ENCODE measurements at places on chromosomes 3 and 15. TPM values are rescaled to one million over a fixed set of nuclear protein-coding genes. Genes with fewer than 3 reads are reported as not detected.
A peak's percentile ranks its signal among the peaks of the same experiment; 100 is the strongest.

GRCh38 chr3:107745354-107745753 is 222.6 kb downstream of the BBX start:
- no peak overlapping the region for H3K27ac ChIP-seq
- no peaks in the 10 kb centered on the region for H3K4me1 ChIP-seq
- no peaks in the 10 kb centered on the region for H3K27me3 ChIP-seq
- H3K36me3 ChIP-seq: no peaks in the 10 kb centered on the region
- H3K4me3 ChIP-seq: no peak overlapping the region
- no peak for DNase-seq

- H3K27me3 ChIP-seq: no peaks in the 10 kb centered on the region
- no peak for DNase-seq
- H3K4me3 ChIP-seq: no peak overlapping the region
- no peak overlapping the region for H3K27ac ChIP-seq
- H3K4me1 ChIP-seq: peaks cover 2% of the 10 kb centered on the region
Measured at GRCh38 chr15:74109713-74110112, 20.7 kb upstream of the ISLR2 start.

DNA sequence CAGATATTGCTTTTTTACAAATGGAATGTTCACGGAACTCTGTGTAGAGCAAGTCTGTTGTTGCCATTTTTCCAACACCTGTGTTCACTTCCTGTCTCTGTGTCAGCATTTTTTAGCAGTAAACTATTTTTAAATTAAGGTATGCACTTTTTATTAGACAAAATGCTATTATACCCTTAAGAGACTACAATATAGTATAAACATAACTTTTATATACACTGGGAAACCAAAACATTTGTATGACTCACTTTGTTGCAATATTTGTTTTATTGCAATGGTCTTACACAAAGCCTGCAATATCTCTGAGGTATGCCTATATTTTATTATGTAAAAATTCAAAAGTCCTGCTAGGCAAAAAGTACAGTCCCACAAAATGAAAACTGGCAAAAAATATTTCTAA is 39.8 kb upstream of the FGF7 start:
- no peak for DNase-seq
- no peaks in the 10 kb centered on the region for H3K27me3 ChIP-seq
- no peak overlapping the region for H3K4me3 ChIP-seq
- H3K27ac ChIP-seq: no peak overlapping the region

DNA sequence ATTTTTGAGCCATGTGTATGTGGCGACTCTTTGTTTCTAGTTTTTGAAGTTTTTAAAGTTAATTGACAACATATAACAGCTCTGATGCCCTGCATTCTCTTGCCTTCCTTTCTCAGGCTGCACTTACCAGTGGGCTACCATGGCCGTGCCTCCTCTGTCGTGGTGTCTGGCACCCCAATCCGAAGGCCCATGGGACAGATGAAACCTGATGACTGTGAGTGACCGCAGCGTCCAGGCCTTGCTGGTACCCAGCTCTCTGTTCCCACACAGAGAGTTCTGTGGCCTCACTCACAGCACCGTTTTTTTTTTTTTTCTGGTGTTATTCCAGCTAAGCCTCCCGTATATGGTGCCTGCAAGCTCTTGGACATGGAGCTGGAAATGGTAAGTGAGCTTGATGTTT is 15.1 kb downstream of the FAH start:
- H3K4me3 ChIP-seq: no peak overlapping the region
- H3K27me3 ChIP-seq: no peaks in the 10 kb centered on the region
- H3K4me1 ChIP-seq: peaks cover 49% of the 10 kb centered on the region
- no peak for DNase-seq
- H3K27ac ChIP-seq: no peak overlapping the region
- peaks cover 6% of the 10 kb centered on the region for H3K36me3 ChIP-seq

DNA sequence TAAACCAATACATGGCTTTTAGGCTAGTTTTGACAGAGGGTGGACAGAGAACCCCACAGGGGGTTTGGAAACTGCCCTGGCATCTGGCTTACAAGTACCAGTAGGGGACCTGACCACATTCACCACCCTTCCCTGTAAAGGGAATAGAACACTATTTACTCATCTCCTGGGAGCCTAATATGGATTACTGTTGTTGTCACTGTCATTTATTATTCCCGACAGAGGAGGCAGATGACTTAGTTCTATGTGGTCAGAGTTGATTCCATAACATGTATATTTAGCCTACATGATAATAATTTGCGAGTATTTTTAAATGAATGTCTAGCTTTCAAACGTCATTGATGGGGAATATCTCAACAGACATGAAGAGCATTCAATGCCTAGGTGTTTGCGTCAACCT is 15.9 kb downstream of the ZBTB38 start:
- no peak for DNase-seq
- H3K27ac ChIP-seq: no peak overlapping the region
- no peak overlapping the region for H3K4me3 ChIP-seq
- H3K27me3 ChIP-seq: no peaks in the 10 kb centered on the region
- peaks cover 8% of the 10 kb centered on the region for H3K4me1 ChIP-seq
- H3K36me3 ChIP-seq: no peaks in the 10 kb centered on the region

DNA sequence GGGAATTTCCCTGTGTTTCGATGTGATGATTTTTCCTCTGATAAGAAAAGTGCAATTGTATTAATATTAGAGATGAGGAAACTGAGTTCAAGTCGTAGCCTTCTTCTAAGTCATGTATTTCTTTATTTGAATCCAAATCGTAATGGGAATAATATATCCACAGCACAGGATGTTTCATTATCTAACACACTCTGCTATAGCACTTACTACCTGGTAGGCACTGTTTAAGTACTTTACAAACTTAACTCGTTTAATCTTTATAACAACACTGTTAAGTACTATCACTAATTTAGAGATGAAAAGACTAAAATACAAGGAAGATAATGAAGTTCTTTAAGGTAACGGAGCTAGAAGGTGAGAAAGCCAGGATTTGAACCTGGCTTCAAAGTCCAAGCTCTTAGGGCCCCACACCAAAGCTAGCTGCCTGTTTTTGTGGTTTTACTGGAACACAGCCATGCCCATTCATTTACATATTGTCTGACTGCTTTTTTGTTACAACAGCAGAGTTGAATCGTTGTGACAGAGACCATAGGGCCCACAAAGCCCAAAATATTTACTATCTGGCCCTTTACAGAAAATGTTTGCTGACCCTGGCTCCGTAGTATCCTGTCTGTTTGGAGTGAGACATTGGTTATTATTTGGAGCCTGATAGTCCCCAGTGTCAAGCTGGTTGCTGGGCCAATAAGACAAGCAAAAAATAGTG is 9.6 kb upstream of the ATP13A3 start:
- no peak overlapping the region for H3K4me3 ChIP-seq
- no peaks in the 10 kb centered on the region for H3K36me3 ChIP-seq
- peak overlapping the region; percentile 88 for H3K27ac ChIP-seq
- DNase-seq: no peak

GRCh38 chr3:71088019-71088708 is 495.4 kb downstream of the FOXP1 start:
- no peaks in the 10 kb centered on the region for H3K36me3 ChIP-seq
- no peak overlapping the region for H3K27ac ChIP-seq
- DNase-seq: no peak
- no peaks in the 10 kb centered on the region for H3K27me3 ChIP-seq

DNA sequence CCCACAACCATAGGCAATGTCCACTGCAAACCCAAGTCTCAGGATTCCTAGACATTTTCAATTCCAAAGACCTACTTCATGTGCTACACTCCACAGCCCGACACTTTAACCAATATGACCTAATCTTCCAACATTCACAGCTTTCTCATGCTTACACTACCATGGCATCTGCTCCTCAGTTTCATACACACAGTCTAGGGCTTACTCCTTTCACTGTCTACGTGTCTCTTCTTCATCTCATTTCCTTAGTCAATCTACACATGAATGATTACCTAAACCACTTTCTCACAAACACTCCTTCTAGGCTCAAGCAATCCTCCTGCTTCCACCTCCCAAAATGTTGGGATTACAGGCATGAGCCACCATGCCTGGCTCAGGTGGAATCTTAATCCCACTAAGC is 106.3 kb downstream of the STAG1 start:
- no peak overlapping the region for H3K27ac ChIP-seq
- no peak overlapping the region for H3K4me3 ChIP-seq
- H3K36me3 ChIP-seq: no peaks in the 10 kb centered on the region
- no peaks in the 10 kb centered on the region for H3K27me3 ChIP-seq

DNA sequence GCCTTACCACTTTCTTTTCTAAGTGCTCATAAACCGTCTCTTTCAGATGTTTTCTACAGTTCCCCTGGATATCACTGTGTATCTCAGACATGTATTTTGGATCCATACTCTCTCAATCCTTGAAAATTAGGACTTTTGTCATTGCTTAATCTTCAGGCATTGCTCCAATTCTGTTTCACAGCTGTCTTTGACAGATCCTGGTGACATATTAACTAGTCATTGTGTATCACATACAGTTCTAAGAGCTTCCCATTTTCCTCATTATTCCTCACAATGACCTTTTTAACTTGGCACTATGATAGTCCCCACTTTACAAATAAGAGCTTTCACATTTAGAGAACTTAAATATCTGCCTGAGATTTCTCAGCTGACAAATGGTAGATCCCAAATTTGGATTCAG is 151.7 kb downstream of the CLSTN2 start:
- no peak overlapping the region for H3K27ac ChIP-seq
- H3K27me3 ChIP-seq: peaks cover 2% of the 10 kb centered on the region
- peaks cover 8% of the 10 kb centered on the region for H3K4me1 ChIP-seq
- H3K36me3 ChIP-seq: no peaks in the 10 kb centered on the region

DNA sequence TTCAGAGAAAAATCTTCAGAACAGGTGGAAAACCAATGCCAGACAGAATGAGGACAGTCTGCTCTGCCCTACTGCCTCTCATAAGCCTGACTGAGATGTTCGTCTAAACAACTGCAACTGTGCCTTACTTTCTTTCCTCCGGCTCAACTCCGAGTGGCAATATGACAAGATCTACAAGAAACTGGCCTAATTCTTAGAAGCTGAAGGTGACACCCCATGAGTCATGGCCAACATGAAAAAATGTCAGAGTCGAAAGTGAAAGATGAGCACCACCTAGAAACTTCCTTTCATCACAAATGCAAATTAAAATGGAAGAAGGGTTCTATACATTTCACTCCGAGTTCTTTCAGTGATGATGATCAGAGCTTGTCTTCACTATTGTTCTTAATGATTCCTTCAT is 12.9 kb downstream of the PCYT1A start:
- H3K4me3 ChIP-seq: no peak overlapping the region
- DNase-seq: no peak
- H3K4me1 ChIP-seq: peaks cover 5% of the 10 kb centered on the region
- H3K27ac ChIP-seq: no peak overlapping the region

GRCh38 chr15:58467121-58467721 is 35.4 kb downstream of the LIPC start:
- DNase-seq: no peak
- H3K4me3 ChIP-seq: peak overlapping the region; percentile 41
- no peaks in the 10 kb centered on the region for H3K36me3 ChIP-seq
- H3K4me1 ChIP-seq: peaks cover 59% of the 10 kb centered on the region
- peak overlapping the region; percentile 85 for H3K27ac ChIP-seq

DNA sequence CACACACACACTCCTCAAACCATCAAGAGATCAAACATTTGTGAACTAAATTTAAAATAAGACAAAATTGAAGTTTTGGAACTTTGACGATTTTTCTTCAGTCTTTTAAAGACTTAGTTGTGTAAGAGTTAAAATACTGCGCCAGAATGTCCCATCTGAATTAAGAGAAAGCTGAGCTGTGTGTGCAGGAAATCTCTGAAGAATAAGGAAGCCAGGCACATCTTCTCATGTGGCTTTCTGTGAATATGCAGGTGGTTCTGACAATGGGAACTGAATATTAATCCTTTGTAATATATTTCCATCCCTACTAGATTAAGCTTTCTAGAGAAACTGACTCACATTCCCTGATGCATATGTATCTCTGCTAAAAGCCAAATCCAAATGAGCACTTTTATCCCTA is 60.1 kb upstream of the ICE2 start:
- no peak overlapping the region for H3K27ac ChIP-seq
- no peak overlapping the region for H3K4me3 ChIP-seq
- no peaks in the 10 kb centered on the region for H3K36me3 ChIP-seq
- H3K27me3 ChIP-seq: no peaks in the 10 kb centered on the region
- peaks cover 4% of the 10 kb centered on the region for H3K4me1 ChIP-seq

DNA sequence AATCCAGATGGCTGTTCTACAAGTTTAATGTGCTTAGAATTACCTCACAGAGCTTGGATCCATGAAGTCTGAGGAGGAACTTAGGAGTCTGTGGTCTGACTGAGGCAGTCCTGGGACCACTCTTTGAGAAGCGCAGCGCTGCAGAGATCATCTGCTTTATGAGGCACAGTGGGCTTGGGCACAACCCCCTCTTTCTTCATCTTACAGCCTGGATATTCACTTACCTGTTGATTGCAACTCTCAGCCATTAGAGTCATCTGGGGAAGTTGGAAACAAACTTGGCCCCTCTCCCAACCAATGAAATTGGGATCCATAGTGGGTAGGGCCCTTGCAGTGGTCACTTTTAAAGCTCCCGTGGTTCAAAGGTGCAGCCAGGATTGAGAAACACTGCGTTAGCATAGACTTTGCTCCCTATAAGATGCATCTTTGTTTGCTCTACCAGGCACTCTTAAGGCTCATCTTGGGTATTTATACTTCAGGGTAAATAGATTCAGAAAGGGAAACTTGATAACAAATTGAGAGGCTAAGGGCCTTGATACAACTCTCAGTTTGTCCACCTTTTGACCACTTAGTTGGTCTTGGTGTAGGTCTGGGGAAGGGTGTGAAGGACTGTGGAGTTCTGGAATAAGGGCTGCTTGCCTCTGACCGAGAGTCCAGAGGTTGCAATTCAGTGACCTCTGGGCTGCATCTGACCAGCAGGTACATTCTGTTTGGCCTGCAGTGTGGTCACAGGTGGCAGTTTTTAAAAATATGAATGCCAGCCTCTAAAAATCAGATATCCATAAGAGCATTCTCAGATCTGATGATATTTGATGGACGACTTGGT is 22.8 kb downstream of the FEM1B start:
- H3K27ac ChIP-seq: peak overlapping the region; percentile 62
- H3K27me3 ChIP-seq: no peaks in the 10 kb centered on the region
- peaks cover 22% of the 10 kb centered on the region for H3K4me1 ChIP-seq
- DNase-seq: peak; percentile 37
- no peaks in the 10 kb centered on the region for H3K36me3 ChIP-seq

- no peaks in the 10 kb centered on the region for H3K27me3 ChIP-seq
- H3K4me1 ChIP-seq: no peaks in the 10 kb centered on the region
- H3K36me3 ChIP-seq: no peaks in the 10 kb centered on the region
- no peak for DNase-seq
- H3K4me3 ChIP-seq: no peak overlapping the region
Measured at GRCh38 chr15:65344914-65345275, 32.9 kb downstream of the IGDCC3 start.

The MASP1 gene
- polyA plus RNA-seq: 64.2 TPM

The THAP10 gene
- 0.76 TPM for polyA plus RNA-seq

The LTF gene
- 0.36 TPM for polyA plus RNA-seq

The CTXND1 gene
- 3.1 TPM for polyA plus RNA-seq

The CERS3 gene
- not detected for polyA plus RNA-seq

The CSPG4 gene
- polyA plus RNA-seq: 0.36 TPM

The CLDN18 gene
- polyA plus RNA-seq: not detected

The ROPN1 gene
- not detected for polyA plus RNA-seq
